ENCODE measurements at places on chromosomes 2 and 18.

- peak; percentile 37 for DNase-seq
Observed at GRCh38 chr2:61177727-61178549, 15.9 kb downstream of the C2orf74 start.

DNA sequence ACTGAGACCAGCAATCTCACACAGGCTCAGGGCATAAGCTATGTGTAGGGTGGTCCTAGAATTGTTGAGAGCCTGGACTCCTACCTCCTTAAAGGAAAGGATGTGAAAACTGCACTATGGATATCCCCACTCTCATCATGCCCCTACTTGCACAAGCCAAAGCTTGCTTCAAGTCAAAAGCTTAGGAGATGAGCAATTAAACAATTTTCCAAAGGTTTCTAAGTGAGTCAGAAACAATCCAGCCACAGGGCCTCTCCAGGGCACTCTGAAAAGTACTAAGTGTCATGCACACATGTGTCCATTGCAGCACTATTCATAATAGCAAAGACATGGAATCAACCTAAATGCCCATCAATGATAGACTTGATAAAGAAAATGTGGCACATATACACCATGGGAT, 215.4 kb downstream of the AFF3 start:
- peak; percentile 67 for DNase-seq

DNA sequence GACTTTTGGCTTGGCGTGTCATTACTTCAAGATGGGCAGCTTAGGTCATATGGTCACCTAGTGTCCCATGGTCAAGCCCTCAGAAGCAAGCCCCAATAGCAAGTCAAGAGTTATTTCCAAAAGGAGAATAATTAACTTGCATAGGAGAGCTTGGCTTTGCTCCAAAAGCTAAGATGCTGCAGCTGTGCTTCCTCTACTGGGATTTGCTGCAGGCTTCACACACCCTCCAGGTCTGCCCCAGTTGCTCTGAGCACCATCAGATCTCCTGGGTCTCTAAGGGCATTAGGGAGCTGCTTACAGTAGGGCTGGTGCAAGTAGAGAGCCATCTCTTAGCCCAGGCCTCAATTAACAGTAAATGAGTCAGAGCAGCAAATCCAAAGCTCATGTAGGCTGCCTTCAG, 46.6 kb downstream of the THUMPD2 start:
- DNase-seq, result no peak

GRCh38 chr2:147882631-147883030, 37.8 kb downstream of the ACVR2A start:
- no peak for DNase-seq

GRCh38 chr18:67805261-67805660, 288.7 kb upstream of the DSEL start:
- no peak for DNase-seq

GRCh38 chr2:110867078-110867477, 134.7 kb downstream of the ACOXL start:
- DNase-seq, result no peak

DNA sequence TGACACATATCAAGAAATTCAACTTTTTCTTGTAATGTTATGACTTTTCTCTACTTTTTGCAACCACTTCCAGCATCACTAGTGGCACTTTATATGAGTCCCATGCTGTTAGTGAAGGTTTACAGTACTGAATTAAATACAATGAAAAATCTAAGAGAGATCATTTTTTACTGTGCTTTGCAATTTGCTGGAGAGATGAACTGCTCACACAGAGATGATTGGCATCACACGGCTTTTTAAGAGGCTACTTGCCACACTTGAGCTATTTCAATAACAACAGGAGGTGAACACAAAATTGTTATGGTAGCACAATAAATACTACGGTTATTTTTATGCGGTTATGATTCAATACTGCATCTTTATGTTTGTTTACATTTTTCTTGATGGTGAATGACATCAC, 88.9 kb downstream of the DAW1 start:
- DNase-seq, result no peak

DNA sequence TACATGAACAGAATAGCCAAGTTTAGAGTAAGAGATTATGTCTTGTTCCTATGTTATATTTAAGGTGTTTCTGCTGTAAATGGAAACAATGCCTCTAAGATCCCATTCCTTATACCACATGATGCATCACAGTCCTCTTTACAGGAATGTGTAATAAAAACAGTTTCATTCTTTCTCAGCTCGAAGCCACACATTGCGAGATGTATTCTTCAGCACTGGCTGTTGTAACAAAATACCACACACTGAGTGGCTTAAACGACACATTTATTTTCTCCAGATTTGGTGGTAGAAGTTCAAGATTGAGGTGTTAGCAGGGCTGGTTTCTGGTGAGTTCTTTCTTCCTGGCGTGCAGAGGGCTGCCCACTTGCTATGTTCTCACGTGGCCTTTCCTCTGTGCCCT, 246.2 kb downstream of the SOCS6 start:
- DNase-seq, result no peak

DNA sequence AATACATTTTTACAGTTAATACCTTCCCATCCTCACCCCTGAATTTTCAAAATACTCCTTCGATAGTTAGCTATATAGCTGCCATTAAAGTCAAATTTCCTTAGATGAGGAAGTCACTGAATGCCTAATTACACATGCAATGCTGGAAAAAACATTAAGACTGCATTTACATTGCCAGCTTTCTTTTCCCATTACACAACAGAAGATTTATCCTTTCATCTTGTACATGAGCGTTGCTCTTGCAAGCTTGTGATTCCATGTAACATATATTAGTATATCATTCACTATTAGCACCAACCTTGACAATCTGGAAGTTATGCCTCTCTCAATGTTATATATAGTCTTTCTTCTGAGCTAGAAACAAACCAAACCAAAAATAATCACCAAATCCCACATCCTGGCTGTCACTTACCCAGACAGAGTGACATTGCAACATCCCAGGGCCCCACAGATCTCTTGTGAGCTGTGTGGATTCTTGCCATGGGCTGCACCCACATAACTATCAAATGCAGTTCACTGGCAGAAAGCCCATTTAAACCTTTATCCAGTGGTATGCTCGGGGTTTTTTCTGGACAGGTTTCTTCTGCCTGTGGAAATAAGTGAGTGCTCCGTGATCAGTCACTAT, 79.2 kb upstream of the PAPOLG start:
- DNase-seq, result no peak

- DNase-seq, result no peak
Observed at GRCh38 chr2:23705771-23706612, 220.9 kb downstream of the ATAD2B start.

GRCh38 chr18:55400081-55400480, 187.9 kb downstream of the TCF4 start:
- no peak for DNase-seq

- peak; percentile 13 for DNase-seq
Observed at GRCh38 chr2:71943238-71944182, 204.2 kb downstream of the CYP26B1 start.

DNA sequence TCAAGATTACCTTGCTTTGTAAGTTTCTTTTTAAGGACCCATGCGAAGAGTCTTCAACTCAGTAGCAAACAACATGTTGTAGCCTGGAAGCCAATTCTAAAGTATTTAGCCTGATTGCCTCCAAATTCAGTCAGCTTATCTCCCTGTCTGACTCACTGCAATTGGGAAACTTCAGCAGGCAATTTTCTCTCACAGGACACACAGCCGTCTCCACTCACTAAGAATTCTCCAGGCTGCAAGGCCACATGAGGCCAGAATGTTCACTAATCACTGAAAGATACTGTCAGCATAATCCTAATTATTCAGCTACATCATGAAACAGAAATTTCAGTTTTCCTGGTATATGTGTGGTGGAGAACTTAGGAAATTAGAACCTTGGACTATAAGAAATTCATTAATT, 78.1 kb upstream of the PDE1A start:
- DNase-seq, result peak; percentile 71

GRCh38 chr2:175884697-175885393, 117.2 kb downstream of the LNPK start:
- DNase-seq, result no peak

DNA sequence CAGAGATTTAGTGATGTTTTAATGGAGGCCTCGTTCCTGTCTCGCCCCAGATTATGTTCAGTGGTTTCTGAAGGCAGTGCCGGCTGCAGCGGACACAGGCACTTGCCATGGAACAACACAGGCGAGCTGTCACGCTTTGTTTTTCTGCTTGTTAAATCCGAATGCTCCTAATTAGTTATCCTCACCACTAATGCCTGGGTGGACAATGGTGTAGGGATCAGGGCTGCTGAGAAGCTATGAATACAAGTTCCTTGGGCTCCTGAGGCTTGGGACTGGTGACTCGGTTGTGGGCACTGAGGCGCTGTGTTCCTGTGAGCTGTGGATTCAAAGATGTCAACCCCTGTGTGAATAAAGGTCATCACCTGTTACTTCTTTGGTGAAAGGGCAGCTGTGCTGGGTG, 123.5 kb downstream of the PLEKHM3 start:
- no peak for DNase-seq

- DNase-seq, result no peak
Observed at GRCh38 chr2:25268139-25268538, 73.6 kb downstream of the DNMT3A start.

DNA sequence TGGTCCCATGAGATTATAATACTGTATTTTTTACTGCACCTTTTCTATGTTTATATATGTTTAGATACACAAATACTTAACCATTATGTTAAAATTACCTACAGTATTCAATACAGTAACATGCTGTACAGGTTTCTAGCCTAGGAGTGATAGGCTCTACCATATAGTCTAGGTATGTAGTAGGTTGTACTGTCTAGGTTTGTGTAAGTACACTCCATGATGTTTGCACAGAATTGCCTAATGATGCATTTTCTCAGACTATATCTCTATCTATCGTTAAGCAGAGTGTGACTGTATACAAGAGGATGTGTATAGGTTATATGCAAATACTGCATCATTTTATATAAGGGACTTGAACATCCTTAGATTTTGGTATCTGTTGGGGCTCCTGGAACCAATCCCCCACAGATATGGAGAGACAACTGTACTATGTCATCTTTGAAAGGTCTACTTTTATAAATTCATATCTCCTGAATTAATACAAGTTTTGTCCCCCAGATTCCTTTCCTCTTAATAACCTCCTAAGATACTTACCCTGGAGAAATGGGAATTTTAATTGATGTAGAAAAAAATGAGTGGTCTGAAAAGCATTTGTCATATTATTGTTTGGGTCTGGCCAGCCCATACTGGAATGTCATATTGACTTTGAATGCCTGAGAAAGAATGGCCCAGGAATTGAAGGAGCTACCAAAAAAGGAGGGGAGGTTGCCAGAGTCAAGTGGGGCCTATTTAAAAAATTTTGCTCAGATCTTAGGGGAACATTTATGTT, 36.6 kb downstream of the EHBP1 start:
- DNase-seq, result peak; percentile 79
